ENCODE measurements at places on chromosomes 5 and 9.

DNA sequence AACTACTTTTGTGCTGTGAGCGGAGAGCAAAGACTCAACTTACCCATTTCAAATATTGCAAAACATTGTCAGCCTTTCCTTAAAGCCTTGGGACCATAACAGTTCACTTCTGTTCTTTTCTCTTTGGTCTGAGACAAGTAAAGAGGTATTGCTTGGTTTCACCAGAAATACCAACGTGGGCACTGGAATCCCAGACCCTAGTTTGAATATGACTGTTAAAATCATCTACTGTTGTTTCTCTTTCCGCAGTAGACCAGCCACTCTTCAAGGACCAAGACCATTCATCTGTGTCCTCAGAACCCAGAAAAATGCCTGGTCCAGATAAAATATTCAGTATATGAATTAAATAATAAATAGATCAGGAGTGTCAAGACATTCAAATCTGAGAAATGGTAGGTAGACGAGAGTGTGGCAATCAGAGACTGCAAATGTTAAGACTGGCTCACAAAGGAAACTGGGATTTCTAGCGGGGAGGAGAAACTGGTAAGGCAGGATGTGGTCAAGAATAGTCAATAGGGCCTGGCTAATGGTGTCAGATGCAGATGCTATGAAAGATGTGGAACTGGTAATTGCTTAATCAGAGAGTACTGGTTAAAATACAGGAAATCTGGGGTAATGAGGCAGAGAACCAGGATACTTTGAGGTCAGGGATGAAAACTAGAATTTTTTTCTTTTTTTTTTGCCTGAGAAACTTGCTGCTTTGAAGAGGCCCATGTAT lies 82.1 kb upstream of the IL33 start:
- DNase-seq, result no peak

- no peak for DNase-seq
Measured at GRCh38 chr5:24732184-24732583, 87.4 kb upstream of the CDH10 start.

DNA sequence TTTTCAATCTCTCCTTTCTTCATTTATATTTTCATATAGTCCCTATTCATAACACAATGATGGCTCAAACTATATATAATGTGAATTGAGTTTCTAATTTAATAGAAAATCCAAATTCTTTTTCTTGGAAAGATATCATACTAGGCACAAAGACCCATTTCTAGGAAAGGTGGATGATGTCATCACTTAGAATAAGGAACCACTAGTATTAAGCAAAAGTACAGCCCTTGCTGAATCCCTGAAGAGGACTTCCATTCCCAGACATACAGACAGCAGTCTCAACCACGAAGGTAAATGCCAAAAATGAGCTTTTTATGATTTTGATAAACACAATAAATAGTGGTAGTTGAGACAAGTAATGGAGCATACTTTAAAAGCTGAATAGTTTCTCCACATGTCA lies 210.0 kb downstream of the FBN2 start:
- DNase-seq, result no peak

GRCh38 chr5:39447059-39447458 lies 22.3 kb upstream of the DAB2 start:
- DNase-seq, result no peak

DNA sequence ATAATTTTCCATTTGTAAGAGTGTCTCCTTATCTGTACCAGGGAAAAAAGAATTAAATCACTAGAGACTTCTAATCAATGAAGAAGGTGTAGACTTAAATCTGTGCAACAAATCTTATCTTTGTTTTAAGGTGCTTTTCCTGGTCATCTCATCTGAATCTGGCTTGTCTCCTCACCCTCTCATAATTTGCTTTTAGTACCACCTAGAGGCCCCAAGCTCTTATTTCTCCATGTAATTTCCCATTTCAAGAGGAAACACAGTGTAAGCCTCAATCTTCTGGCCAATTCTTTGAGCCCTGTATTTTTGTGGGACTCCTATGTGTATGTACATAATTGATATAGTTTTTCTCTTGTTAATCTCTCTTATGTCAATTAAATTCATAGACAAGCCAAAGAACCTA lies 1975.3 kb upstream of the CDH6 start:
- no peak for DNase-seq

- no peak for DNase-seq
Measured at GRCh38 chr9:109411798-109412352, 86.2 kb downstream of the PTPN3 start.

- no peak for DNase-seq
Measured at GRCh38 chr5:31186672-31187267, 6.7 kb upstream of the CDH6 start.

- DNase-seq, result no peak
Measured at GRCh38 chr9:18138656-18139055, 335.3 kb upstream of the ADAMTSL1 start.

Measured in forelimb muscle (tissue), 1 donor.